Stimulated activated effector memory CD8-positive, alpha-beta T cell treated with anti-CD3 and anti-CD28 coated beads, Interleukin-12 subunit alpha, Interleukin-12 subunit beta, amount 100 ng/mL, for 72 hours (primary cell): ENCODE measurements at places on chromosomes 4 and X.

GRCh38 chr4:40848251-40848650 lies 98.5 kb downstream of the NSUN7 start:
- DNase-seq = no peak

- no peak for DNase-seq
Measured at GRCh38 chr4:112706840-112707207, 69.9 kb downstream of the LARP7 start.

DNA sequence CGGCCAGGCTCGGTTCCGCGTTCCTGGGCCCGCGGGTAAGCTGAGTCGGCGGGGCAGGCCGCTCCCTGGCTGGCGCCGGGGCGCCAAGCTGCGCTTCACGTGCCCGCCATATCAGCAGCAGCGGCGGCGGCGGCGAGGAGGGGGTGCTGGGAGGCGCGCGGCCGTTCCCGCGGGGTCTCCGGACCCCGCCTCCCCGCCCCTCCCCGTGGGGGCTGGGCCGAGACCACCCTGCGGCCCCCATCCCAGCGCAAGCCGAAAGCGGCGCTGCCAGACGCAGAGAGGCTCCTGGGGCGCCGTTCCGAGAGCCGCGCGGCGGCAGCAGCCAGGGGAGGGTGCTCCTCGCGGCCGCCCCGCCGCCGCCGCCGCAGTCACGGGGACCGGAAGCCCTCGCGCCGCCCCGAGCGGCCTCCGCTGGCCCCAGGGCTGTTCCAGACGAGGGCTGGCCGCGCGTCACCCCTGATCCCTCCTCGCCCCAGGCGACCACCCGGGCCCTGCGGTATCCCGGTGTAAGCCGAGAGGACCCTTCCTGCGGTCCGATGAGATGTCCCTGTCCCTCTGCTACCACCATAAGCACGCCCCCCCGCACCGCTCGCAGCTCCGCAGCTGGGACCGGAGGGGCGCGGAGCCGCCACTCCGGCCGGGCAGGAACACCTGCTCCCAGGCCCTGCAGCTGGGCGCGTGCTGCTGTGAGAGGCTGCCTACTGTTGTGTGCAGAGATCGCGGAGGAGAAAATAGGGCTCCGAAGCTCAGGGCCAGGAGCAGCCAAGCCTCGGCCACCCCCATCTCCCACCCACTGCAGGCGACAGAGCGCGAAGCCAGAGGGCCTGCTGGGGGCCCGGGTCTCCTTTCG lies 7.5 kb upstream of the BCOR start:
- DNase-seq = peak; percentile 66

DNA sequence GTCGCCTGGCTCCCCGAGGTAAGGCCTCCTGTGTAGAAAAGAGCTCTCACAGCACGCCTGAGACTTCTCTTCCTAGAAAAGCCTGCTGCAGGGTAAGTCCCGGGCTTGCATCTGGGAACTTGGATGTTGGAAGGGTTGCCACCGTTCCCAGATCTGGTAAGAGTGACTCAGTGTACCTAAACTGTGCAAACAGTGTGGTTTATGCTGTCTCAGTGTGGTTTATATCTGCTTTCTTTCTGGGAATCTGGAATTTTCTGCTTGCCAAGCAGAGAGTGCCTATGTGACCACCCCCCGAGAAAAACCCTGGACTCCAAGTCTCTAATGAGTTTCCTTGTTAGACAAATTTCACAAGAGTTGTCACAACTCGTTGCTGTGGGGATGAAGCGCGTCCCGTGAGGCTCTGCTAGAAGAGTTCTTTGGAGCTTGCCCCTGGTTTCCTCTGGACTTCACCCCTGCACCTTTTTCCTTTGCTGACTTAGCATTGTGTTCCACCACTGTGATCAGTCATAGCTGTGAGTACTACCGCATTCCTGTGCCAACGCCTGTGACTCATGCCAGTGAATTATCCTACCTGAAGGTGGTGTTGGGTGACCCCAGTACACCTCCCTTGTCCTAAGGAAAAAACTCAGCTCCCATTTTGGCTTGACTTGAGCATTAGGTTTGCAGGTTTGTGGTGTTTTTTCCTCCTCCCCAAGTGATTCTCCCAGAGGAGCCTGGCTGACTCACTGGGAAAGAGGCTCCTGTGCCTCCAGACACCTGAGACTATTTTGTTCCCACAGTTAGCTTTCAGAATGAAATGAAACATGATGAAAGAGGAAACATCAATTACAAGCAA lies 14.5 kb downstream of the SLC2A9 start:
- DNase-seq = peak; percentile 55

DNA sequence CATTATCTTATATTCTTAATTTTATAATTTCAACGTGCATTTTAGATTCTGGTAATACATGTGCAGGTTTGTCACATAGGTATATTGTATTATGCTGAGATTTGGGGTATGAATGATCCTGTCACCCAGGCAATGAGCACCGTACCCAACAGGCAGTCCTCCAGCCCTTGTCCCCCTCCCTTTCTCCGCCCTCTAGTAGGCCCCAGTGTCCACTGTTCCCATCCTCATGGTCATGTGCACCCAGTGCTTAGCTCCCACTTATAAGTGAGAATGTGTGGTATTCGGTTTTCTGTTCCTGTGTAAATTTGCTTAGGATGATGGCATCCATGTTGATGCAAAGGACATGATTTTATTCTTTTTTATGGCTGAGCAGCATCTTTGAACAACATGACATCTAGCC lies 70.6 kb downstream of the RNF150 start:
- no peak for DNase-seq

- DNase-seq = no peak
Measured at GRCh38 chr4:182062936-182063335, 180.3 kb upstream of the TENM3 start.

- peak; percentile 58 for DNase-seq
Measured at GRCh38 chr4:2261110-2261852, 628 bp downstream of the MXD4 start.

DNA sequence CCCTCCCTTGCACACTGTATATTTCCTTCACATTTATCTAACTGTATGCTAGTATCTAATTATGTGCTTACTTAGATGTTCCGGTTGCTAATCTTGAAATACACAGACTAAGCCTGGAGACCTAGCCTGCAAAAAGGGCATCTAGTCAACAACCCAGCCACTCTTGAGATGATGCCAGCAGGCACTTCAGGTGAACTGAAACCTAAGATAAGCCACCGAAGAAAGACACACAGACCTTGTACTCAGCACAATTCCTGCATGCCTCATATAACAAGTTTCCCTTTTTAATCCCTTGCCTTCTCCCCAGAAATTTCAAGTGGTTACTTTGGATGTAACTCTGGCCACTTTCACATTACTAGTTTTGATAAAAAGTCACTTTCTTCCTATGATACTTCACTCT lies 2506.6 kb downstream of the ARAP2 start:
- DNase-seq = no peak

DNA sequence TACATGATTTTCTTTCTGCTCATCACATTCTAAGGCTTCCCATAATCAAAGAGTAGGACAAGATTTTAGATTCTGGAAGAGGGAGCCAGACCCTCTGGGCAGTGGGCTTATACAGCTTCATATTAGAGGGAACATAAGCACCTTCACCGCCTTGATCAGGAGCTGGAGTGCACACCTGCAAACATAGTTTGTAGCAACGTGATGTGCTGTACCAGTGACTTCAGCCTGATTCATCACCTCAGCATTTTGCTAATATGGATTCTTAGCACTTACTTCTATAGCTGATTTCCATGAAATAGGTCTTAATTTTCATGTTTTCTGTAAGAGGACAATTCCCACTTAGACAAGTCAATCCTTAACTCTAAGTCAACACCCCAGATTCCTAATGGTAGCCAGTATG lies 36.7 kb downstream of the PCDH18 start:
- no peak for DNase-seq

GRCh38 chr4:41538887-41539498 lies 1.0 kb downstream of the LIMCH1 start:
- no peak for DNase-seq

GRCh38 chr4:29151584-29151983 lies 1568.6 kb upstream of the PCDH7 start:
- DNase-seq = no peak

DNA sequence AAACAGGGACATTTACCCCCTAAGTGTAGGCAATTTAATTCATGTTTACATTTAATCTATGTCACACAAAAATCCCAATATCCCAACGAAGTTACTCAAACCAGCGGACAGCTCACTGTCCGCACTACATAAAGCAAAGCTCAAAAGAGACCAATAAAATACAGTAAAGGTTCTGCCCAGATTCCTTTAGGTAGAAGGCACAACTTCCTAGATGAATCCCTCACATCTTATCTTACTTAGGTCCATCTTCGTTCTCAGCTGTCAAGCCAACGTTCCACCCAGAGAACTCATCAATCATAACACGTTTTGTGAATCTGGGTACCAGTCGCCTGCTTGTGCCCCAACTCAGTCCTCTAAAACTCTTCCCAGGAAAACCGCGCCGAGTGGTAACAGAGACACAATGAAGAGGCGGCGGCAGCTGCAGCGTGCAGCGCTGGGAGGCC lies 1.7 kb downstream of the HNRNPDL start:
- DNase-seq = no peak

DNA sequence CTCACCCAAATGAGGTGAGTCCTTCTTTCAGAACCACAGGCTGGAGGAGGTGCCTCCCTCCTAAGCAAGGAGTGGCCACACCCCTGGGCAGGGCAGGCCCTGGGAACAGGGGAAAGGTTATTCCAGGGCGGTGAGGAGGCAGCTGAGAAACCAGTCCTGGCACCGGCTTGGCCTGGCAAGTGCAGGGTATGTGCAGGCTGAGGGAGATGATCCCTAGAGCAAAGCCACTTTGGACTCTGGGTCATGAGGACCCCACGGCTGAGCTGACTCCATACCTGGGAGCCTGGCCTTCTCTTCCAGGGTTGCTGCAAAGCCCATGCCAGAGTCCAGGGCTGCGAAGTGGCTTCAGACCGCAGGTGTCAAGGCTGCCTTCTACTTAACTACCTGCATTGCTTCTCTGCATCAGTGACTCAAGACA lies 49.5 kb upstream of the HELT start:
- no peak for DNase-seq

GRCh38 chrX:78383594-78383993 lies 56.2 kb upstream of the CYSLTR1 start:
- DNase-seq = no peak

- no peak for DNase-seq
Measured at GRCh38 chrX:4175221-4175620, 461.8 kb upstream of the PRKX start.

DNA sequence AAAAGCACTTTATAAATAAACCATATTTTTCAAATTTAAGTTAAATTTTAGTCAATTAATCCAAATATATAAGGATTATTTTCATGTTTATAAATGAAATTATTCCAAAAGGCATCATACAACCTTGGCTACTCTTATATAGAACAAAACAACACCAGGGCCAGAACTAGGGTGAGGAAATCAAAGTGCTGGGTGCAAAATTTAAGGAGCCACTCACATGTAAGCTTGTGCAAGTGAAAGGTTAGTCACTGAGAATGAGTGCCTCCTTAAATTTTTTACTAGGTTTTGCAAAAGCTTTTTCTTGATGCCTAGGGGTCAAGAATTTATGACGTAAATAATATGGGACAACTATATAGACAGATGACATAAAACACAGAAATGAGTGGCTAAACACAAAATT lies 83.4 kb upstream of the COX18 start:
- DNase-seq = no peak

DNA sequence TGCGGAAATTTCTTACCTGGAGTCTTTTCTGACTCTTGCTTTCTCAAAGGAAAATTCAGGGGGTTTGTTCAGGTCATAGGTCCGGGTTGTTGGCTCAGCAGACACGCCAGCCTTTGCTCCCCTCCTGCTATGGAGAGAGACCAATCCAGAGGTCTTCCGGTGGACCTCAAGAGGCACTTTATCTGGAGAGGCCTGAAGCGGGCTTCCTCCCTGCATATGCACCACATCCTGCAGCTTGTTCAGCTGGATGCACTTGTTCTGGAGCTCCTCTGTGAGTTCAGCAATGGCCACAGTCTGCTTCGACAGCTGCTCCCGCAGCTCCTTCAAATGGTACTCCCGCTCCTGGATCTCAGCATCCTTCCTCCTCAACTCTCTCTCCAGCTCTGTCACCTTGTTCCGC lies 10.5 kb downstream of the PRKG2 start:
- DNase-seq = no peak

DNA sequence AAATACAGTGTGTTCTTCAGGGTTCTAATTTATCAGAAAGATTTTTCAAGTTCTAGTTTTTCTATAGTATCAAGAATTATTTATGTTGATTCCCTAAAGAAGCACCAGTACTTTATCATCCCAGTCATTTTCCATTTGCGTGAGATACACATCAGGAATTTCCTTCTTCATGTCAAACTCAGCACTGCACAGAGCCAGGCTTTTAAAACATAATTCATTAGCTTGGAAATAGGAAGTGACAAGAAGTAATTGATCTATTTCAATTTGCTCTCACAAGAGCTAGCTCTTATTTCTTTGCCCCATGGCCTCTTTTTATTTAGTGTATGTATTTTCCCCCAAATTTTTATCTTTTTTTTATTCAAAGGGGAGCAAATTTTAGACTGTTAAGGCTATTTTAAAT lies 13.0 kb upstream of the SLC10A4 start:
- DNase-seq = no peak

DNA sequence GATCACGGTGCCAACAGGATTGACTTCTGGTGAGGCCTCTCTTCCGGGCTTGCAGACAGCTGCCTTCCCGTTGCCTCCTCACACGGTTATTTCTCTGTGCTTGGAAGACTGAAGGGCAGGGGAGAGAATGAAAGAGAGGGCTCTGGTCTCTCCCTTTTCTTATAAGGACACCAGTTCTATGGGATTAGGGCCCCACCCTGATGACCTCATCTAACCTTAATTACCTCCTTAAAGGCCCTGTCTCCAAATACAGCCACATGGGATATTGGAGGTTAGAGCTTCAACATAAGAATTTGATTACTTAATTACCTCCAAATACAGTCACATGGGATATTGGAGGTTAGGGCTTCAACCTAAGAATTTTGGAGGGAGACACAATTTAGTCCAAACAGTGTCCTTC lies 46.5 kb downstream of the EVC start:
- DNase-seq = no peak

- peak; percentile 10 for DNase-seq
Measured at GRCh38 chr4:4386296-4386735, 586 bp upstream of the NSG1 start.

GRCh38 chrX:129427267-129427666 lies 96.0 kb downstream of the SMARCA1 start:
- no peak for DNase-seq

GRCh38 chr4:44675366-44675765 lies 2.9 kb upstream of the GUF1 start:
- DNase-seq = no peak

DNA sequence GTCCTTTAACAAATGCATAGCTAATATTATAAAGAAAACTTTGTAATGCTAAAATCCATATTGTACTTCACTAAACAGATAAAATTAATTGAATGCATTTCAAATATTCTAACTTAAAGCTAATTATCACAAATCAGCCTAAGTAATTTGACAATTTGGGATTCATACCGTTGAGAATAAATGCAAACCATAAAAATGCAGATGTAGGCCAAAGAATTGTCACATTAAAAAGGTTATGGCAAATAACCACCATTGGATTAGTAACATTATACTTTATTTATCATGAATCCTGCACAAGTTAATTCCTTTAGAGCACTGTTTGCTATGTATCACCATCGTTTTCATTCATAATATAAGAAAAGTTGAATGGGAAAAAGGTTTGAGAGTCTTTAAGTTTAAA lies 301.0 kb downstream of the LDB2 start:
- DNase-seq = no peak

GRCh38 chr4:184860018-184860779 lies 34.4 kb upstream of the ACSL1 start:
- DNase-seq = no peak
